ENCODE measurements at places on chromosomes 7 and 10.

- DNase-seq = peak; percentile 22
These were observed 330.4 kb downstream of the KIF20B start for GRCh38 chr10:90031776-90032175.

DNA sequence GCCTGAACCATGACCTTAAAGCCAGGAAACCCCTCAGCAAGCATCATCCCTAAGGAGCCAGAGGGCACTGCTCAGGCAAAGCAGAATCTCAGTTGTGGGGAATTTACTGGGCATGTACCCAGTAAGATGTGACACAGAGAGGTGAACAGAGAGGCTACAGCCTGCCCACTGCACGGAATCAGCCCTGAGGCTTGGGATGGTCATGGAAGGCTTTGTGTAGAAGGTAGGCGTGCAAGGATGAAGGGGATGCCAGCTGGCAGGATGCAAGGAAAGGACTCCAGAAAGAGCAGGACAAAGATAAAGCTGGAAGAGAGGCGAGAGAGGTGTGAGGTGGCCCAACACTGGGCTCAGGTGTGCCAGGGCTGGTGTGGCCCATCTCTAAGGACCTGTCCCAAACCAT lies 2.4 kb upstream of the AIFM2 start:
- no peak for DNase-seq

DNA sequence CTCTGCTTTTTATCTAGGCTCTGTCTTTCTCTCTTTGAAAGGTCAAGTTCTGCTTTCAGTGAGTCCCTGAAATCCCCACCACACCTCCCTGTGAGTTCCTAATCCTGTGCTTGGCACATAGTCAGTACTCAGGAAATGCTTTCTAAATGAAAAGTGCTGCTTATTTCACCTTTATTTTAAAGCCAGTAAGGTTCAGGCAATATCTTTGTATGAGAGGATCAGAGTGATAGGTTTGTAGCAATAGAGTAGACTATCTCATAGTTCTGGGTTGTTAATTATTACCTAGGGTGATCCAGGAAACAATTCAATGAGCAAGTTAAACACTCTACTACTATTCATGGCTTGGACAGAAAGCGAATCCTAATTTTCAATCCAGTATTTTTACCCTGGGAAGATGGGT lies 7.4 kb upstream of the LAMB1 start:
- no peak for DNase-seq

GRCh38 chr10:75283078-75283670 lies 47.4 kb upstream of the COMTD1 start:
- peak; percentile 68 for DNase-seq

DNA sequence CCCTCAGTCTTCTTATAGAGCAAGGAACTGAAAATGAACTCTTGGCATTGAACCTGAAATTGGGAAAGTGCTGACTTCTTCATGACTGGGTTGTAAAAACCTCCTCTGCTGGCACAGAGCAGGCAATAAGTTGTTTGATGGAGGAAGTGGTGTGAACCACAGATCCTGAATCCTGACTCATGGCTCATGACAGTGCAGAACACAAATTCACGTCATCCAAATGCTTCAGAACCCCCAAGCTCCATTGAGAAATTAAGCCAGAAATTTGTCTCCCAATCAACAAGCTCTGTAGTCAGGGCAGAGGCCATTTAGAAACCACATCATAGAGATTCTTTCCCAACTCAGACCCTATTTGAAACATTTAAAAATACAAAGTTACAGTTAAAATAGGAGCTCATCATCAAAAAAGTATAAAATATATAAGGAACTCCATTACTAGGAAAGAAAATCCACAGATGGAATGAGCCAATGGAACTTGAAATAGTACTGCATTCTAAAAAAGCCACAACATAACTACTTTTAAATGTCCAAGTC lies 10.3 kb upstream of the STK17A start:
- no peak for DNase-seq

DNA sequence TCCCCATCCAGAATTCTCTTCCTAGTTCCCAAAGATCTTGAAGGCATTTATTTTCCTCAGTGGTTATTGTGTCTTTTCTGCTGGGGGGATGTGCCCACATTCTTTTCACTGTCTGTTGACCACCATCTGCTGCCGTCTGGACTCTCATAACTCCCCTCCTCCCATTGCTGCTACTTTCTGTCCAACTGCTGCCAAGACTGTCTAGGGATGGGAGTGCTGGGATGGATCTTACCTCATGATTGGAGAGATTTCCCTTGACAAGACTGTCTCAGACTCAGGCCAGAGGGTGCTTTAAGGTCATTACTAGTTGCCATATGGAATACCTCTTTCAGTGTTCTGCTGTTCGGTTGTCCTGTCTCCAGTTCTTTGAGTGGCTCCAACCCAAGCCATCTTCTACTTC lies 141.6 kb downstream of the C1GALT1 start:
- DNase-seq = no peak

GRCh38 chr7:46011059-46011458 lies 90.0 kb upstream of the IGFBP3 start:
- no peak for DNase-seq

- DNase-seq = no peak
These were observed 2.1 kb upstream of the ZMIZ1 start for GRCh38 chr10:79066411-79067240.

DNA sequence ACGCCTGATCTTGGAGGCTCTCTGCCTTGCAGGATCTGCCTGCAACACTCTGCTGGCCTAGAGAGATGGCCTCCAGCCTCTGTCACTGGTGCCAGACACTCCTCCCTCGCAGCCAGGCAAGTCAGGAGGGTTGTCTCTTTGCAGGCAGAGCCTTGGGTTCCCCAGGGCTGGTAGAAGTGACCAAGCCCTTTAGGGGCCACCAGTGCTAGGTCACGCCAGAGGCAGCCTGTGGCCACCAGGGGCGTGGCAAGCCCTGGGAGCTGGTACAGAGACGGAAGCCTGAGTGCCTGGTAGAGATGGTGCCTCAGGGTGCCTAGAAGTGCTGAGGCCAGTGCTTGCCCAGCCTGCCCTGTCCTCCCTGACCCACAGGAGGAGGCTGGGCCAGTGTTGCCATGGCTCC lies 9.1 kb downstream of the ADCYAP1R1 start:
- DNase-seq = no peak

- DNase-seq = no peak
These were observed 318.0 kb downstream of the PLXNA4 start for GRCh38 chr7:132258231-132258630.

DNA sequence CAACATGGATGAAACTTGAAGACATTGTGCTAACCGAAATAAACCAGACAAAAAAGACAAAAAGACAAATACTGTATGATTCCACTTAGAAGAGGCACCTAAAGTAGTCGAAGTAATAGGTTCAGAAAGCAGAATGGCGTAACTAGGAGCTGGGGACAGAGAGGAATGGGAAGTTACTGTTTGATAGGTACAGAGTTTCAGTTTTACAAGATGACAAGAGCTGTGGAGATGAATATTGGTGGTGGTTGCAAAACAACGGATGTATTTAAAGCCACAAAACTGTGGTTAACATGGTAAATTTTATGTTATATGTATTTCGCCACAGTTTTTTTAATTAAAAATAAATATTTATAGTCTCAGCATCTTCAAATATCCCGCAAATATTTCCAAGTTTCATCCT lies 64.1 kb upstream of the DIP2C start:
- no peak for DNase-seq

DNA sequence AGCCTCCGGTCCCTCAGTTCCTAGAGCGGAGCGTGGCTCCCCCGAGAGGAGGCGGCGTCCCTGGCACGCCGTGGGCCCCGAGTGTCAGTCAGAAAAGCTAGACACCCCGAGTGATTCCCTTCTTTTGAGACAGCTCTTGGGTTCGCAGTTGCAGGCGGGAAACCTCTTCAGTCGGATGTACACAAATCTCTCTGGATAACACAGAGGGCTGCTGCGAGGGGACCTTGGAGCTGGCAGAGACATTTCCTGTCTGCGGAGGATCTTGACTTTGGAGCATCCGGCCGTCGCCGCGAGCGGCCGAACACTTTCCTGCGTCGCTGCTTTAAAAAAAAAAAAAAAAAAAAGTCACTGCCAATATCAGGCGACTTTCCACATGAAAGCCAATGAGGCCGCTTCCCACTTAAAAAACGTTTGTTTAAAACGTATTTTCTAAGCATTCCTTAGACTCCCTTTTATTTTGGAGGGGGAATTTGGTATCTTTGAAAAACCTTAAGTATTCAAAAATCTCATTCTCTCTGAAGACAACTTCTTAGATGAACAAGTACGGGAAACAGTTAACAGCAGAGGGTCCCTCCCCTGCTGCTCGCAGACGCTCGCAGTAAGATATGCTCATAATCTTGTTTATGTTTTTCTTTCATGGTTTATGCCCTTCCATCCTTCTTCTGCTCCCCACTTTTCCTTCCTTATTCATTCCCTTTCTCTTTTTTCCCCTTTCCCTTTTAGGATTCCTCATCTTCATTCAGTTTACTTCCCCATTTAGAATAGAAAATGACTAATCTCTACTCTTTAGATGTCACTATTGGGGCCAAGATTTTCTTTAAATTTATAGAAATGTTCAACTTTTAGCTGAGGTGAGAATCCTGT lies 10.0 kb downstream of the HHEX start:
- DNase-seq = peak; percentile 69

- DNase-seq = peak; percentile 82
These were observed 435 bp upstream of the PWWP2B start for GRCh38 chr10:132396494-132397035.

DNA sequence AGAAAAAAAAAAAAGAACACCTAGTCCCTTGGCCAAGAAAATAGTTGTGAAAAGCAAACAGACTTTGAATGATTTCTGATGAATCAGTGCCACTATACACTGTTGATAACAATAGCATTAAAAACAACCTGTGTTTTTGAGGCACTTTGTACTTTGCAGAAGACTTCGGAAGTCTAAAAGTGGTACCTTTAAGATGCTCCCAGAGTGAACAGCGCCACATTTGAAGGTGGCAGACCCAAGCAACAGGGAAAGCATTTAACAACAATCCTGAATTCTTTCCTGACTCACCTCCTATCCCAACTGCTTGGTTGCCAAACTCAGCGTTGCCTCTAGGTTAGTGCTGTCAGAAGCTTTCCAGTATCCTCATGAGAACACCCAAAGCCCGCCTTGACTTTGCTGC lies 102.5 kb upstream of the CCDC6 start:
- no peak for DNase-seq

DNA sequence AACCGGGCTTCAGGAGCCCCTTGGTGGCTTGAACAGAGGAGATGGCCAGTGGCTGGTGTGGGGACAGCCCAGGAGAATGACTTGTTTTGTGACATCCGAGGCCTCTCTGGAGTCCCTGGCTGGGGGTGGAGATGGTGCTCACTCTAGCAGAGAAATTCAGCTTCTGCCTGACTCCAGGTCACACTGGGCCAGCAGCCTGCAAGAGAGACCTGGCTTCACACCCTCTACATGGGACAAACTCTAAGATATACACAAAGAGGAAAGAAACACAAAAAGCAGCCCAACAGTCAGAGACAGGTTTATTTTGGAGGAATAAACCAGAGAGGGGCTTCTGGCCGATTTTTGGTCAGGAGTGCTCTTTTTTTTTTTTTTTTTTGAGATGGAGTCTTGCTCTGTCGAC lies 132.8 kb downstream of the ELFN1 start:
- no peak for DNase-seq

DNA sequence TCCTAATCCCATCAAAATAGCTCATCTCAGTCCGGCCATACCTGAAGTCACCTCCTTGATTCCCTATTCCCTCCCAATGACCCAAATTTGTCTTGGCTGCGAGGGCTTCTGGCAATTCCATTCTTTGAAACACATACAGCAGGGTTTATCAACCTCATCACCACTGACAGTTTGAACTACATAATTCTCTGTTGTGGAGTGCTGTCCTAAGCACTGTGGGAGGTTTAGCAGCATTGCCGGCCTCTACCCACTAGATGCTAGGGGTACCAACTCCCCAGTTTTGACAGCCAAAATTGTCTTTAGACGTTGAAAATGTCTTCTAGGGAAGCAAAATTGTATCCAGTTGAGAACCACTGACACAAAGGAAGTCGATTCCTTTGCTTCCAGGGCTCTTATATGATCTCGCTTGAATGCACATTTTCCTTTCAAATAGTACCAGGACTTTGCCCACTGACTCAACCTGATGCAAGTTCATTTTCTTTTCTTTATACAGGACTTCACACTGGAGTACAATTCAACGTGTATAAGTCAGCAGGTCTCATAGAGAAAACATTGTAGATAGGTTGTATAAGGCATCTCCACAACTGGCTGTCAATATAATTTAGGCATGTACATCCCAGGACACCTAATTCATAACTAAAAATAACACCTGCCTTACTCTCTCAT lies 133.3 kb downstream of the STRA8 start:
- DNase-seq = no peak

- no peak for DNase-seq
These were observed 104.8 kb upstream of the LAMB4 start for GRCh38 chr7:108234971-108235450.

DNA sequence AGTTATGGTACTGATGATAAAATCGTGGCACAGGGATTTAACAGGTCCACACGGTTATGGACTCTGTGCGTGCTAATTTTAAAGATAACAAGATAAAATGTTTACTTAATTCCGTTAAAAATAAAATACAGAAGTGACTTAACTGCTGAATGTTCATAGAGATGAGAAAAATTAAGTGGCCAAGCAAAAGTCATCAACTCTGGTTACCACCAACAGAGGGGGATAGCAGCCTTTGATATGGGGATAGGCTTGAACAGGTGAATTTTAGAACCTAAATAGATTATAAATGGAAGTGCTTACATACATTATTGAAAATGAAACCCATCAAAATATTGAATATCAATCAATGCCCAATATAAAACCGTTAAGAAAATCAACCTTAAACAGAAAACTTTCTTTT lies 245.0 kb downstream of the WDR37 start:
- no peak for DNase-seq

DNA sequence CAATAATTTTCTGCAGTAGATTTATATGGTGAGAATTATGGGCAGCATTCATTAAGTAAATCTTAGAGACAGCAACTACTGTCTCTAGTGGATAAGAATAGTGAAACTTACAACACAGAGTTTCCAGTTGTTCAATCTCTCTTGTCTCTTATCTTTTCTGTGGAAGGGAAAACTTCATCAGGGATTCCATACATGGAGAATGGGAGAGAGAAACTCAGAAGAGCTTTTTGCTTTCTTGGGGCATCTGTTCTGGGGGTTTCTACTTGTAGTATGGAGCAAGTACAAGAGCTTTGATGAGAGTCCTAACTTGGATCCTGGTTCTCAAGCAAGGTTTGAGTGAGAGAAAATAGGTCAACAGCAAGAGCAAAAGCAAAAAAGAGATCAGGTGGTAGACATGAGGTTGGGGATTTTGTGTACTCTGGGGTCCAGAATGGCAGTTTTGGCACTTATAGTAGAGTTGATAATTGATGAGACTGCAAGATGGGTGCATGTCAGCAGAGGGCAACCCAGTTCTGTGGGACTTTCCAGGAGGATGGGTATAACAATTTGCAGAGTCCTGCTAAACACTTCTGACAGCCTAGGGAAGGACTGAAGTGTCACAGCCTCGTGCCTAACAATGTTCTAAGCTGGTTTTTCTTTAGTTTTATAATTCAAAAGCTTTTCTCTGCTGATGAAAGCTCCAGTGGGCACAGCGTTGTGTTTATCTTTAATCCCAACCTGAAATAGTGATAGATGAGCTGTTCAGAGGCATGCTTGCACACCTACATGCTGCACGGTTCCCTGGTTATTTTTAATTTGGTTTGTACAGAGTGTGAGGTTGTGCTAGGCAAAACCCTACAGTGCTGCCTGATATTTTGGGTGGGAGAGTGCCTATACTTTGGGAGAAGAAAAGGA lies 32.0 kb upstream of the STRIP2 start:
- DNase-seq = no peak
